Panc1 (cell line): ENCODE measurements at places on chromosomes 12 and 14. TPM values are rescaled to one million over a fixed set of nuclear protein-coding genes. Genes with fewer than 3 reads are reported as not detected.

Gene ASCL1
- total RNA-seq: not detected

Gene OAS2
- total RNA-seq: 2.7 TPM

Gene ABHD12B
- total RNA-seq: not detected

Gene STYK1
- total RNA-seq: 0.85 TPM

Gene ANKRD33
- total RNA-seq: 0.21 TPM

Gene OTOGL
- total RNA-seq: not detected

Gene OR4Q2
- not detected for total RNA-seq

Gene GPRC5A
- 648 TPM for total RNA-seq

Gene TTC9
- total RNA-seq: 0.49 TPM

Gene NRL
- total RNA-seq: 1.4 TPM

Gene LALBA
- total RNA-seq: not detected

Gene RBP5
- not detected for total RNA-seq

Gene LGR5
- total RNA-seq: 1.9 TPM

Gene DDX54
- 101 TPM for total RNA-seq

Gene CACNA1C
- total RNA-seq: 0.03 TPM

Gene VRTN
- not detected for total RNA-seq

Gene SMIM41
- total RNA-seq: not detected

Gene TC2N
- 0.49 TPM for total RNA-seq

Gene SLC4A8
- 18.8 TPM for total RNA-seq

Gene MMP19
- total RNA-seq: 0.05 TPM

Gene FAM186B
- total RNA-seq: 0.13 TPM

Gene KIF5A
- 3.0 TPM for total RNA-seq

Gene CELA1
- not detected for total RNA-seq

Gene NKX2-1
- 0.13 TPM for total RNA-seq

Gene HAL
- total RNA-seq: 0.08 TPM

Gene ADAM21
- 0.08 TPM for total RNA-seq

Gene CCDC38
- not detected for total RNA-seq

Gene TBX3
- total RNA-seq: 5.1 TPM

Gene ZFHX2
- 2.4 TPM for total RNA-seq

Gene NGB
- not detected for total RNA-seq

Gene MGST1
- total RNA-seq: 8.8 TPM

Gene BHLHE41
- total RNA-seq: 147 TPM

Gene EGLN3
- 3.6 TPM for total RNA-seq

Gene KCNH3
- 0.64 TPM for total RNA-seq

Gene NPFF
- total RNA-seq: not detected

Gene PIWIL1
- total RNA-seq: not detected
